ENCODE measurements at places on chromosomes 3 and 15.

DNA sequence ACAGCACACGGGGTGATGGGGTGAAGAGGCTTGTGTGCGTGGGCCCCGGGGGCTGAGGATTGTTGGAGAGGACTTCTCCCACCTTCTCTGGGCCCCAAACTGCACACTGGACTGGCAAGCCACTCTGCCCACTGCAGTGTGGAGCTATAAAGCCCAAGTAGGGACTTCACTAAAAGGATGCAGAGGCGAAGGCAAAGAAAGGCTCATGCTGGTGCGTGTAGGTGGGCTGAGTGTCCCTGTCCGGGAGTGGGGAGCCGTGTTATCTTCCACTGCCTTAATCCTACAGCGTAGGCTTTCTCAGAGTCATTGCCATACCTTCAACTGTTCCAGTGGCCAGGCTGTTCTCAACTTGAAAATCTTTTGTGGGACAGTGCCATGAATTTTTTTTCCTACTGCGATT, 3.9 kb downstream of the PPARG start:
- no peak for DNase-seq

- DNase-seq, result no peak
Measured at GRCh38 chr3:172210355-172210754, 171.0 kb downstream of the FNDC3B start.

DNA sequence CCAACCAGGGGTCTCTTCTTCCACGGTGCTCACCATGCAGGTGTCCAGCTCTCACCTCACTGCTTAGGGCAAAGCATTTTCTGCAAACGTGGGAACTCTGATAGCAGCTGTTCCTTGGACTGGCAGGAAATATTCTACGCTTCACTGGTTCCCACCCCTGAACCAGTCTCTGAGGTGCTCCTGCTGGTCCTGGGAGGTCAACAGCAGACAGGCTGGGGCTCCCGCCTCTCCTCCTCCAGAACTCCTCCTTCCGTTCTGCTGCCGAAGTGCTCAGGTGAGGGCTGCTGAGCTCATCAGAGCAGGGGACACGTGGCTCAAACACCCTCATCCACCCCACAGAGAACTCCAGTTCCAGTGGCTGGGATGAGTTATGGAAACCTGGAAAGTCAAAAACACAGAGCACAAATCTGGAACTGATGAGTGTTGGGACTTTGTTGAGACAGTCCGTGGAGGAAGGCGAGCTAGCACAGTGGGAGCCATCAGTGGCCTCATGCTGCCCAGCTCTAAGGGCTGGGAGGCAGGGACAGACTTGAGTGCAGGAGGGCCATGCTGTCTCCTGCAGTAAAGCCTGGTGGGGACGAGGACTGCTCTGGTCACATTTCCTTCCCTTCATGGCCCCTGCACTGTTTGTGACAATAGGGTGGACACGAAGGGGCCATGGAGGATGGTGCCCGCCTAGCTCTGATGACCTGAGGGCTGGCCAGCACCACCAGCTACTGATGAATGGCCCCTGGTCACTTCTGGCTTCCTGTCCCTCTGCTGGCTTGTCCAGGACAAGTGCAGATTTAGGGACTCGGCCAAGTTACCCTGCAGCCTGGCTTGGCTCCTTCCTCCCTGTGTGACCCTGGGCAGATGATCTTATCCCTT, 137.8 kb downstream of the KLF13 start:
- DNase-seq, result no peak

GRCh38 chr3:157297328-157297915, 137.5 kb upstream of the CCNL1 start:
- no peak for DNase-seq

DNA sequence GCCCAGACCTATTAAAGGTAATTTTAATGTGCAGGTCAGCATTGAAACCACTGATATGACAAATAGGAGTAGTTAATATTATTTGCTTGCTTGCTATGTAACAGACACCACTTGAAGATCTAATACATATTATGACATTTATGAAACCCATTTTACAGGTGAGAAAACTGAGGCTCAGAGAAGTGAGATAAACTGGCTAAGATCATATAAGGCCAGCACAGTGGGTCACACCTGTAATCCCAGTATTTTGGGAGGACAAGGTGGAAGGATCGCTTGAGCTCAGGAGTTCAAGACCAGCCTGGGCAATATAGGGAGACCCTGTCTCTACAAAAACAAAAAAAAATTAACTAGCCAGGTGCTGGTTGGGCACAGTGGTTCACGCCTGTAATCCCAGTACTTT, 33.1 kb upstream of the EIF4A2 start:
- no peak for DNase-seq

GRCh38 chr3:42686832-42687650, 1.7 kb downstream of the KLHL40 start:
- no peak for DNase-seq

- peak; percentile 88 for DNase-seq
Measured at GRCh38 chr15:60397772-60398445, at the start of gene ANXA2. Gene ANXA2 (minus strand): TSS chr15:60397986. CDS start chr15:60386075, 11,911 bp downstream.
